ENCODE measurements at places on chromosomes 16 and 17.
A peak's percentile ranks its signal among the peaks of the same experiment; 100 is the strongest.

GRCh38 chr17:41638941-41639340 is 14.6 kb upstream of the KRT17 start:
- DNase-seq, result no peak

GRCh38 chr16:17939723-17940122 is 396.8 kb downstream of the NPIPA8 start:
- no peak for DNase-seq

DNA sequence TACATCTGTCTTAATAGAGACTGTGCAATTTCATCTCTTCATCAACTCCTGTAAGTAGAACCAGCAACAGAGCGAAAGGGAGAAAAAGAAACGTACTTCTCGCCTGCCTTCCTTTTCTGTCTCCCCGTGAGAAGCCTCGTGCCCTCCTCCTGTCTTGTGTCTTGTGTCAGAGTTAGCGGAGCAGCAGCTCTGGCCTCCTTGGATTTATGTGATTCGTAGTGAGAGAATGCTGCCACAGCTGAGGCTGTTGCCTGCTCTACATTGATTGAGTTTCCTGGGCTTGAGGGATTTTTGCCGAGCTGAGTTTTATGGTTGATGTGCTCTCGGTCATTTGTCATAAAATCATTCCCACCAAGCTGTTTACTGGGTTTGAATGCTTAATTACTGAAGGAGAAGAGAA is 579.1 kb upstream of the RBFOX1 start:
- no peak for DNase-seq

- no peak for DNase-seq
These were observed 627.4 kb downstream of the KCNJ2 start for GRCh38 chr17:70796757-70797156.

DNA sequence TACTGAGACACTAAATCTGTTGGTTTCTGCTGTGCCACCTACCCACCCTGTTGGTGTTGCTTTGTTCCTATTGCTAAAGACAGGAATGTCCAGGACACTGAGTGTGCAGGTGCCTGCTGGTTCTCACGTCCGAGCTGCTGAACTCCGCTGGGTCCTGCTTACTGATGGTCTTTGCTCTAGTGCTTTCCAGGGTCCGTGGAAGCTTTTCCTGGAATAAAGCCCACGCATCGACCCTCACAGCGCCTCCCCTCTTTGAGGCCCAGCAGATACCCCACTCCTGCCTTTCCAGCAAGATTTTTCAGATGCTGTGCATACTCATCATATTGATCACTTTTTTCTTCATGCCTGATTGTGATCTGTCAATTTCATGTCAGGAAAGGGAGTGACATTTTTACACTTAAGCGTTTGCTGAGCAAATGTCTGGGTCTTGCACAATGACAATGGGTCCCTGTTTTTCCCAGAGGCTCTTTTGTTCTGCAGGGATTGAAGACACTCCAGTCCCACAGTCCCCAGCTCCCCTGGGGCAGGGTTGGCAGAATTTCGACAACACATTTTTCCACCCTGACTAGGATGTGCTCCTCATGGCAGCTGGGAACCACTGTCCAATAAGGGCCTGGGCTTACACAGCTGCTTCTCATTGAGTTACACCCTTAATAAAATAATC is 14.6 kb downstream of the STH start:
- DNase-seq, result peak; percentile 51

GRCh38 chr17:32970281-32970680 is 21.4 kb upstream of the SPACA3 start:
- no peak for DNase-seq

- peak; percentile 45 for DNase-seq
These were observed 76.0 kb downstream of the WIPI1 start for GRCh38 chr17:68381076-68381900.
